ENCODE measurements at places on chromosomes 2 and 18.
A peak's percentile ranks its signal among the peaks of the same experiment; 100 is the strongest.

DNA sequence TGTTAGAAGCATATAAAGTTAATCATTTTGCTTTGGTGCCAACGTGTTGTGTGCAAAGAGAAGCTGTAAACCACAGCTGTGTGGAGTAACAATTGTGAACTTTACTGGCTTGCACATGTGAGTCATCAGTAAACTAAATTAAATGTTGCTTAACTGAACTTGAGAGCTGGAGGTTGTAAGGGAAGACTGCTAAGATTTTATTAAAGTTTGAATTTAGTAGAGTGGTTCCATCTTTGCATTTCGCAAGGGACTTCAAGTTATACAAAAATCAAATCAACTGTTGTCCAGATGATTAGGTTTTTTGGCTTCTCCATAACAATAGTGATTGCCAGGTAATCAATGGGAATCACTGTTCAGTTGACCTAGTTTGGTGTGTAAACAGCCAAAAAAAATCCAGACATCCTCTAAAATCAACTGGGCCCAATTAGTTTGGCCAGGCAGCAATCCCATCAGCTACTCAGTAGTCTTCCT lies 247.4 kb downstream of the MYO3B start:
- DNase-seq: peak; percentile 4

GRCh38 chr2:171393487-171393886 lies 40.3 kb downstream of the METTL8 start:
- DNase-seq: no peak

- no peak for DNase-seq
Measured at GRCh38 chr18:63559567-63560491, 17.7 kb downstream of the SERPINB12 start.

GRCh38 chr18:26863122-26863879 lies 2.2 kb downstream of the AQP4 start:
- no peak for DNase-seq

DNA sequence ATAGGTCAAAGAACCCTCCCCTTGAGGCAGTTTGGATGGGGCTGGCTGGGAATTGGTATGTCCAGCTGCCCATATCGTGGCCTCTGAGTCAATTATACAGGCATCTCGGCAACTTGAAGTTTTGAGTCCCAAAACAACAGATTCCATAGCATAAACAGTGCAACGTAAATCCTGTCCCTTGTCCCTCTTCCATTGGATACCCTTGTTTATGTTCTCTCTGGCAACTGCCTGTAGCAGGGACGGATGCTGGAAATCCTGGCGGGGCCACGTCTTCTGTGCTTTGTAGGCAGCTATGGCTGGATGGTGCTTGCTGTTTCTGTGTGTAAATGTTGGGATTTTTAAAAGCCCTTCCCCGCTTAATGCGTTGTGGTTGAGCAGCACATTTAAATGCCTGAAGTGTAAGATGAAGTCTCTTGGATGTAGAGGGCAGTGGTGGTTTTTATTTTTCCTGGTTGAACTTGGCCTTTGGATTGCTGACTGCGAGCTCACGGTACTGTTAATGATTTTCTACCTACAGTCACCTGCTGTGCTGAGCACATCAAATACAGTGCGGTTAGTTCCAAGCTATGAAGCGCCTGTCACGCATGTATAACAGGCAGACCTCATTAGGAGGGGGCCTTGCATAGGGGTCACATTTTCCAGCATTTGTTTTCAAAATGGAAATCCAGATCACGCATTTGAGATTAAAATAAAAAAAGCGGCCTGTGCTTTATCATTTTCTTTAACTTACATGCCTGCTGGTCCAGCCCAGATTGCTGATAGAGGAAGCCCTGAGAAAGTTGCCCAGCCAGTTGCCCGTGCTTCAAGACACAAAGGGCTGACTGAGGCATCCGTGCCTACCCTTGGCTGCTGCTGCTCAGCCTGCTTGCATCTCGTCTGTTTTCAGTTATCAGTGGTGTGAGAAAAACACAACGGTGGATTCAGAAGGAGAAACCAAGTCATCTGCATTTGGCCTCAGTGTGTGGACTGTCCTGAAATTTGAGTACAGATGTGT lies 84.7 kb downstream of the NEDD4L start:
- DNase-seq: no peak

- no peak for DNase-seq
Measured at GRCh38 chr2:43133708-43134570, 92.5 kb downstream of the ZFP36L2 start.

- no peak for DNase-seq
Measured at GRCh38 chr2:207107131-207107530, 58.6 kb downstream of the KLF7 start.

GRCh38 chr2:62265106-62265505 lies 69.2 kb downstream of the B3GNT2 start:
- no peak for DNase-seq

- DNase-seq: no peak
Measured at GRCh38 chr18:48816554-48816953, 134.2 kb downstream of the SMAD7 start.

DNA sequence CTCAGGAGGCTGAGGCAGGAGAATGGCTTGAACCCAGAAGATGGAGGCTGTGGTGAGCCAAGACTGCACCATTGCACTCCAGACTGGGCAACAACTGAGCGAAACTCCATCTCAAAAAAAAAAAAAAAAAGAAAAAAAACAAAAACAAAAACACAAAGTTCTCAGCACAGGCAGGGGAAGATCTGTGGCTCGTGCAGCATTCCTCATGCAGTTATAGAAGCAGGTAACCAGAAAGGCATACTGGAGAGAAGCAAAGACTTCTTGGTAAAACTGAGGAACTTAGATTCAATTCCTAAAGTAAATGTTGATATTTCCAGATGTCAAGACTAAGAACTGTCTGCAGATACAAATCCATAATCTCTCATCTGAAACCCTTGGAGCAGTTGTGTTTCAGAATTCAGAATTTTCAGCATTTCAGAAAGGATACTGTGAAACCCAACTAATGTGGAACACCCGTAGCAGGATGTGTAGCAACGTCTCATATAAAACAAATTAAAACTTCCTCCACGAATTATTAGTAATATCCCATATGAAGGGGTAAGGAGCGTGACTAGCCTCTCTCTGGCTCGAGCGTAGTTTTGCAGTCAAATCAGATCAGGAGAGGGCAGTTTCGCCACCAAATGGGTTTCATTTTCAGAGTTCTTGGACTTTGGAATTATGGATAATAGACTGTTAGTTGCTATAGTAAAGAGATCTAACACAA lies 13.2 kb upstream of the SLC25A52 start:
- DNase-seq: no peak

GRCh38 chr2:172693529-172694455 lies 41.9 kb upstream of the RAPGEF4 start:
- no peak for DNase-seq
